ENCODE measurements at places on chromosomes 5 and 9. TPM values are rescaled to one million over a fixed set of nuclear protein-coding genes. Genes with fewer than 3 reads are reported as not detected.
A peak's percentile ranks its signal among the peaks of the same experiment; 100 is the strongest.

The CDC20B gene
- not detected for total RNA-seq

The PCDHB13 gene
- total RNA-seq = not detected

The NUTM2G gene
- not detected for total RNA-seq

DNA sequence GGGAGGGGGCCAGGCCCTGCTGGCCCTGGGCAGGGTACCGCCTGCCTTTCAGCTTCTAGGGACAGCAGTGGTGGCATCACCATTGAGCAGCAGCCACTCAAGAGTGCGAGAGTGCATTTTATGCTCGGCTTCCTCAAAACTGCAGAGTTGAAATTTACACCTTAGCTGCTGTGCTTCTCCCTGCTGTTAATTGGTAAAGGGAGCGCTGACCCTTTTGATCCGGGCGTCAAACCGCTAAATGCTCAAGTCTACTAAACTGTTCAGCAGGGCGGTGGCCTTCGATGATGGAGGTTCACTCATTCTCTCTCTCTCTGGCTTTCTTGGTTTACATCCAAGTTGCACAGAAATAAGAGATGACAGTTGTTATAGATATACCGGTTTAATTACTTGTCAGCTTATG is 368.6 kb upstream of the IRX2 start:
- H3K4me3 ChIP-seq = no peak overlapping the region
- DNase-seq = no peak
- no peaks in the 10 kb centered on the region for H3K36me3 ChIP-seq
- H3K4me1 ChIP-seq = no peaks in the 10 kb centered on the region

The ANKRD18B gene
- total RNA-seq = 0.31 TPM

GRCh38 chr5:94461131-94461530 is 157.3 kb downstream of the KIAA0825 start:
- no peak overlapping the region for H3K27ac ChIP-seq
- DNase-seq = no peak
- H3K4me1 ChIP-seq = no peaks in the 10 kb centered on the region
- H3K4me3 ChIP-seq = no peak overlapping the region

The CNTNAP3B gene
- not detected for total RNA-seq

- no peak overlapping the region for H3K4me3 ChIP-seq
- peaks cover 41% of the 10 kb centered on the region for H3K36me3 ChIP-seq
- peak; percentile 47 for DNase-seq
- H3K27ac ChIP-seq = peak overlapping the region; percentile 45
- H3K27me3 ChIP-seq = no peaks in the 10 kb centered on the region
- no peaks in the 10 kb centered on the region for H3K4me1 ChIP-seq
Measured at GRCh38 chr9:426264-426663, 211.6 kb downstream of the DOCK8 start.

DNA sequence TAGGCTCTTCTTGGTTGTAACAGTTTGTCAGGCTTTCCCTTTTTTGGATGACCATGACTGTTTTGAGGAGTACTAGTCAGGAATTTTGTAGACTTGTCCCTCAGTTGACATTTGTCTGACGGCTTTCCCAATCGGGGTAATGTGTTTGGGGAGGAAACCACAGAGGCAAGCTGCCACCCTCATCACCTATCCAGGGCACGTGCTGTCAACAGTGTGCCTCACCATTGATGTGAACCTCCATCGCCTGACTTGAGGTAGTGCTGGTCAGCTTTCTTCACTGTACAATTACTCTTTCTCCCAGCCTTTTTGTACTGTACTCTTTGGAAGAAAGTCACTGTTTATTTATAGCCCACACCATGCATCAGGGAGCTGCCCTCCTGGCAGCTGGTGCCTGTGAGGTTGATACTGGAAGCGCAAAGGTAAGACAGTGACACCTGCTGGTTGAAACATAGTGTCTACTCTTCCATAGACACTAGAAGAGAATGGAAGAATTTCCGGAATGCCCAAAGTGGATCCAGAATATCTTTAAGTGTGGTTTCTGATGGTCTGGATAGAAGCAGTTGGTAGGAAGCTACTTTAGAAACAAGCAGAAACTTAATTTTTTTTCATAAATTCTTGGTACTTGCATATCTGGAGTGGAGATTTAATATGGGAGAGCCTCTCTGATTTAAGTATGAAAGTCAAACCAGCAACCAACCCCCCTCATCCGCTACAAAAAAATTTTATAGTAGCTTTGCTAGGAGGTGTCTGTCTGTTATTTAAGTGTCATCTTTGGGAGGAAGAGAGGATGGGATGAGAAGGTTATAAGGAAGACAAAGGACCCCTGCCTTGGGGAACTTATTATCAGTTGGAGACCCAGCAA is 69.3 kb downstream of the SNX30 start:
- no peaks in the 10 kb centered on the region for H3K4me1 ChIP-seq
- no peak for DNase-seq
- H3K27ac ChIP-seq = no peak overlapping the region
- no peak overlapping the region for H3K4me3 ChIP-seq

DNA sequence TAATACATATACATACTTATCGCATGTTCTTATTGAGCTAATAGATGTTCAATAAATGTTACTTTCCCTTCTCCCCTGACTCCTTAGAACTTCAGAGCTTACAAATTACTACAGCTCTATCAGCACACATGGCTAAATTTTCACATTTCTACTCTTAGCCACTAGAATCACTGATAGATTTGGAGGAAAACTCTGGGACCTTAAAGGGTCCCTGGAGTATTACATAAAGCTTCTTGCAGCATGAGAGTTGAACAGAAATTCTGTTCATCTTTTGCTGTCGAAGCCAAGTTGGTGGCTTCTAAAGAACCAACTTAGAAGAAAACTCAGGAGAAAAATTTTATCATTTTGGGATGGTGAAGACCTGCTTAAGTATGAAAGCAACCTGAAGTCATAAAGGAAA is 15.5 kb downstream of the B4GALT1 start:
- H3K4me3 ChIP-seq = no peak overlapping the region
- no peak for DNase-seq
- H3K27me3 ChIP-seq = no peaks in the 10 kb centered on the region
- H3K27ac ChIP-seq = peak overlapping the region; percentile 14
- H3K36me3 ChIP-seq = peaks cover 11% of the 10 kb centered on the region

The PURA gene
- 12.3 TPM for total RNA-seq

DNA sequence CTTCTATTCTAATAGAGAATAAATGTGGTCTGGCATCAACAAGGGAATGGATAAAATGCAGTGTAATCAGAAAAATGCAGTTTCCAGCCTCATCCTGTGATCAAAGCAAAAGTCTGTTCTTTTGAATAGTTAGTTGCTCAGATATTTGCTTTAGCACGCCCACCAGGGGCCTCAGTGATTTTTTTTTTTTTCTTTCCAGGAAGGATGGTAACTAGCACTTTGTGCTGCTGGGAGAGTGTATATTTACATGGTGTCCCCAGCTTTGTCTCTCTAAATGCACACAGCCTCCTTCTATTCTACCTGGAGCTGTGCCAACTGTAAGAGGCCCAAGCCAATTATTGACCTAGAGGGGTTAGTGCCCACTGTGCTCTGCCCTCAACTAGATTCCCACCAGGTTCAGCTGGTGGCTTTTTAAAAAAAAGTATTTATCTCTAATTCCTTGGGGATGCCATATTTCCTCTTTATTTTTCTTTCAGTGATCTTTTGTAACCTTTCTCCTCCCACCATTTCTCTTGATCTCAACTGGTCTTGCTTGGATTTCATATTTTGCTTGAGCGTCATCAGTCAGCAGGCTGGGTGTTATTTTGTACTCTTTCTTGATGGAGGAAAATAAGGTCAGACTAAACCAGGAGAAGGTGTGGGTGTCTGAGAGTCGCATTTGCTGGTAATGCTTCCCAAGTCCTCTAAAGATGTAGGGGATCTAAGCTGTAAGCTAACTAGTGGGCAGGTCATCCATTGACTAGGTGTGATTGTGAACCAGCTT is 193.0 kb upstream of the C9orf72 start:
- H3K36me3 ChIP-seq = no peaks in the 10 kb centered on the region
- no peak overlapping the region for H3K4me3 ChIP-seq
- H3K27me3 ChIP-seq = peaks cover 2% of the 10 kb centered on the region
- H3K27ac ChIP-seq = no peak overlapping the region
- H3K4me1 ChIP-seq = no peaks in the 10 kb centered on the region
- DNase-seq = no peak

DNA sequence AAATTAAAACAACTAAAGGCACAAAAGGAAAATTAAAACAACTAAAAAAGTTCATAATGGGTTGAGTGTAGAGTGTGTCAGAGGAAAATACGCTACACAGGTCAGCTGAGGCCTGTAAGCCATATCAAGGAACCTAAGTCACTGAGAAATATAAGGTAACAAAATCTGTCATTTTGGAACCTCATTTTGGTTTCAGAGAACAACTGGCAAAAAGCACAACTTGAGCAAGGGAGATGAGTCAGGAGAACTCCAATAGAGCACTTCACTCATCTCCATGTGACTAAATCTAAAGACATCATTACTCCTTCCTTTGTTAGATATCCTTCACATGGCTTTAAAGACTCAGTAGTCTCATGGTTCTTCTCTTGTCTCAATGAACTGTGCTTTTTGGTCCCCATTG is 269.4 kb upstream of the POU5F2 start:
- H3K27ac ChIP-seq = no peak overlapping the region
- peaks cover 44% of the 10 kb centered on the region for H3K36me3 ChIP-seq
- peaks cover 5% of the 10 kb centered on the region for H3K4me1 ChIP-seq
- no peak for DNase-seq
- H3K4me3 ChIP-seq = no peak overlapping the region
- H3K27me3 ChIP-seq = no peaks in the 10 kb centered on the region

The CD14 gene
- 0.62 TPM for total RNA-seq

DNA sequence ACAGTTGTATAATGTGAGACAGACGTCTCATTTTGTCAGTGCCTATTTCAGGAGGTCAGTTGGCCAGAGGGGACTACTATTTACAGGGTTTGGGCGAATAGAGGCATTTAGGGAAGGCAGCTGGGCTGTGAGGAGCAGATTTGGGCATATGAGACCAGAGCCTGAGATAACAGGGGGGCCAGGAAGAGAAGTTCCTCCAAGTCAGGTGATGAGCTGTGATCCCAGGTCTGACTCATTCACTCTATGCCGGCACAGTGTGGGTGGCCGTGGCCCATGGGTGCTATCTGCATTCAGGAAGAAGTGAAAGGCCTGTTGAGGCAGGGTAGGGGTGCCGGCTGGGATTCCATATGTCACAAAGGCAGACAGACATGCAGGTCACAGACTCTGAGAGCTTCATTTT is 142.8 kb downstream of the PDZD2 start:
- no peak overlapping the region for H3K27ac ChIP-seq
- DNase-seq = peak; percentile 8
- H3K27me3 ChIP-seq = no peaks in the 10 kb centered on the region
- no peak overlapping the region for H3K4me3 ChIP-seq

GRCh38 chr9:29078063-29078666 is 1504.9 kb upstream of the C9orf72 start:
- no peak overlapping the region for H3K4me3 ChIP-seq
- no peak for DNase-seq
- H3K27ac ChIP-seq = no peak overlapping the region
- H3K27me3 ChIP-seq = no peaks in the 10 kb centered on the region
- H3K36me3 ChIP-seq = no peaks in the 10 kb centered on the region

DNA sequence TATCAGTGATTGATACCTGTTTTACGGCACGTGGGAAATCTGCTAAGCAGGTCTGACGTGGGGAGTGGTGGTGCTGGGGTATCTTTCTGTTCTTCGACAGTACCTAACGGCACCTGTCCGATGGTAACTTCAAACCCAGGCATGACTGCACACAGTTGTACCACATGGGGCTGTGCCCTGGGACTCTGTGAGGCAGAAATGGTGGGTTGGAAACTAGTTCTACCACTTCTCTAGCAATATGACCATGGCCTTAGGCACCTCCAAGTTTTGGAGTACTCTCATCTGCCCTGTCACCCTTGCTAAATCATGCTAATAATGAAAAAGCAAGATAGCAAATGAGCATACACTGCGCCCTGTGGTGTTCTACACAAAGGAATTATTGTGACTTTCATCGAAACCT is 30.9 kb downstream of the EPB41L4B start:
- H3K27ac ChIP-seq = no peak overlapping the region
- H3K4me3 ChIP-seq = no peak overlapping the region
- DNase-seq = no peak
- no peaks in the 10 kb centered on the region for H3K36me3 ChIP-seq
- no peaks in the 10 kb centered on the region for H3K4me1 ChIP-seq

- peak within 1 kb of the TSS; percentile 91 for H3K27ac ChIP-seq
- peaks cover 14% of the 10 kb centered on the region for H3K36me3 ChIP-seq
- DNase-seq = peak; percentile 95
Measured at GRCh38 chr9:129626079-129626624, at the start of gene NTMT1. TSS of gene NTMT1 (plus strand) at chr9:129626163. CDS start at chr9:129632704, 6,541 bp downstream.

DNA sequence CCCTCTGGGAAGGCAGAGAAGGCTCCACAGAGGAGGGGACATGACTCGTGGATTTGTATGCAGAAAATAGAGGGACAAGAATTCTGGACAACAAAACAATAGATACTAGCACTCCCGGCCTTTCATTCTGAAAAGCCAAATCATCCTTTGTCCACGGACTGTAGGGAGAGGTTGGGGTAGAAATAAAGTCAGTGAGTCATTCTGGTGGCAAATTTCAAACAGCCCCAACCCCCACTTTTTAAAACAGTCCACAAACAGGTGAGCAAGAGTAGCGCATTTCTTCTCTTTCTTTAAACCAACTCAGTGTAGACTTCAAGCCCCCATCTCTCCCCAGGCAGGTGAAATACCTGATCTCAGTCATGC is 56.1 kb downstream of the PTPDC1 start:
- no peak overlapping the region for H3K27ac ChIP-seq
- no peaks in the 10 kb centered on the region for H3K4me1 ChIP-seq
- H3K27me3 ChIP-seq = no peaks in the 10 kb centered on the region

DNA sequence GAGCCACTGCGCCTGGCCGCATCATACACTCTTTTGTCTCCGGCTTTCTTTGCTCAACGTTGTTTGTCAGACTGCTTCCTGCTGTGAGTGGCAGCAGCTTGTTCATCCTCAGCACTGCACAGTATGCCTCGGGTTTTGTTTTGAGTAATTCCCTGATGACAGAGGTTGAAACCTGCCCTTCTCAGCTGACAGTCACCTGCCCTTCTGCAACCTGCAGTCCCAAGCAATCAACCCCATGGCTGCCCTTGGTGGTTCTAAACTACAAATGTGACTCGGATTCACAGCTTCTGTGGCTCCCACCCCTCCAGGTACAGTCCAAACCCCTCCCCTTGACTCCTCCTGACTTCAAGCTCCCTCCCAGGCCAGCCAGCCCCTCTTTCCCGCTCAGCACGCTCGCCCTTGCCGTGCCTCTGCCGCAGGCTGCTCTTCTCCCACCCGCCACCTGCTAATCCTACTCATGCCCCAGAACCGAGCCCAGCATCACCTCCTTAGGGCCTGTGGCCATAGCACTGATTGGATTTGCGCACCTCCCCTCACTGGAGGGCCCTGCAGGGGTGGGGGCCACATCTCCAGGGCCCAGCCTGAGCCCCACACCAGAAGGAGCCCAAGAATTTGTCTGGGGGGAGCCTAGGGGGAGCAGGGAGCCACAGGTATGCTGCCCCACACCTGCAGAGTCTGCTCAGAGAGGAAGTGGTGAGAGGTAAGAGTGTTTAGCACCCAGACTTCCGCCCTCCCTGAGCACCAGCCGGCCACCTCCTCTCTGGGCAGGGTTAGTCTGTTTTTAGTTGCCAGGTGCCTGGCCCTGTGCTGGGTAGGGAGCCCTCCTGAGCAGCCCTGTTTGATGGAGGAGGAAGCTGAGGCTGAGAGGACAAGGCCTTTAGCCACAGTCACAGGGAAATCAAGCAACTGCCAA is 10.1 kb downstream of the EEIG1 start:
- peak overlapping the region; percentile 62 for H3K4me3 ChIP-seq
- H3K27me3 ChIP-seq = no peaks in the 10 kb centered on the region
- no peaks in the 10 kb centered on the region for H3K36me3 ChIP-seq
- peaks cover 97% of the 10 kb centered on the region for H3K4me1 ChIP-seq

- H3K4me1 ChIP-seq = peaks cover 24% of the 10 kb centered on the region
- no peaks in the 10 kb centered on the region for H3K36me3 ChIP-seq
- H3K27ac ChIP-seq = peak overlapping the region; percentile 88
- no peak overlapping the region for H3K4me3 ChIP-seq
Measured at GRCh38 chr9:6566409-6567139, 79.0 kb downstream of the GLDC start.

The TAL2 gene
- total RNA-seq = not detected
